CD4-positive, alpha-beta T cell treated with Interleukin-4 for 1 hour (primary cell): ENCODE measurements at places on chromosomes 4 and X.

- no peak for DNase-seq
These were observed 74.7 kb downstream of the LPAR4 start for GRCh38 chrX:78822157-78822690.

DNA sequence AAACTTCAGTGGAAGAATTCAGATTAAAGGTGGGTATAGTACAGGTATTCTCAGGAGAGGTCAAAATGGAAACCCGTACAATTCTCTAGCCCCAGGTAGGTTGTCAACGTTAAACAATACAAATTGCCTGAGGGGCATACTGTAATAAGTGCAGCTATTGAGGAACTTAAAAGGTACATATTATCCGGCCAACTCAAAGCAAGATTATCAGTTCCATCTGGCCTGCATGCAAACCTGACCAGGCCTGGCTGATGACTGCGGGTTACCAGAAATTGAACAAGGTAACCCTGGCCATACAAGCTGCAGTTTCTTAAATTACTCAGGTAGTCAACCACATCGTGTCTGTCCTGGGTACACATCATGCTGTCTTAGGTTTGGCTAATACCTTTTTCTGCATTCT is 12.3 kb upstream of the ZNF630 start:
- DNase-seq: no peak

GRCh38 chr4:189090174-189090814 is 850.4 kb upstream of the FRG1 start:
- DNase-seq: no peak

DNA sequence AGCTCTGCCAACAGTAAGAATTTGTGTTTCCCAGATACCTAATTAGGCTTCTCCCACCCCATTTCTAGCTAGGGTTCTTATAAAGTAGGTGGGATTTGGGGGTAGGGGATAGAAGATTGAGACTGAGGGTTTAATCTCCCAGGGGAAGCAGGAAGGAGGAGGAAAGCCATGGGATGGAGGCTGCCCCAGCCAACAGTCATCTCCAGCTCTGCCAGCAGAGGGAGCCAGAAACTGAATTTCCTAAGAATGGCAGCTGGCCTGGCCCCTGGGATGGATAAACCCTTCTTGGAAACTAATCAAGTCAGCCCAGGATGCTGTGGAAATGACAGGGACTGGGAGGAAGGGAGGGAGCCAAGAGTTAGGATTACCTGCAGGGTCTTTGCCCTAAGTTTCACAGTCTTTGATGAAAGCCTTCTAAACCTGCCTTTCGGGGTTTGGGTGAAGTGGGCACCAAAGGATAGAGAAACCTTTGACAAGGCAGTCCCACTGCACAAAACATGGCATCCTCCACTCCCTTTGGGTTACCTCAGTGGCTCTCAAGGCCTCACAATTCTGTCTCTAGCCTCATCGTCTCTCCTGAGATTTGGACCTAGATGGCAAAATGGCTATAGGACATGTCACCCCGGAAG is 6.7 kb upstream of the ERCC6L start:
- peak; percentile 25 for DNase-seq

DNA sequence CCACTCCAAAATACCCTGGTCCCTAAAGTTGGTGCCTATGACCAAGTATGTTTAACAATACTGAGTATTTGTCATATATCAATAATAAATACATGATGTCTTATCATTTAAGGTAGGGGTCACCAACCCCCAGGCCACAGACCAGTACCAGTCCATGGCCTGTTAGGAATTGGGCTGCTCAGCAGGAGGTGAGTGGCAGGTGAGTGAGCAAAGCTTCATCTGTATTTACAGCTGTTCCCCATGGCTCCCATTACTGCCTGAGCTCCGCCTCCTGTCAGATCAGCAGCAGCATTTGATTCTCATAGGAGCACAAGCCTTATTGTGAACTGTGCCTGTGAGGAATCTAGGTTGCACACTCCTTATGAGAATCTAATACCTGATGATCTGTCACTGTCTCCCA is 126.2 kb downstream of the HNRNPD start:
- no peak for DNase-seq

- no peak for DNase-seq
These were observed 511.6 kb upstream of the PRKX start for GRCh38 chrX:4225086-4225485.

DNA sequence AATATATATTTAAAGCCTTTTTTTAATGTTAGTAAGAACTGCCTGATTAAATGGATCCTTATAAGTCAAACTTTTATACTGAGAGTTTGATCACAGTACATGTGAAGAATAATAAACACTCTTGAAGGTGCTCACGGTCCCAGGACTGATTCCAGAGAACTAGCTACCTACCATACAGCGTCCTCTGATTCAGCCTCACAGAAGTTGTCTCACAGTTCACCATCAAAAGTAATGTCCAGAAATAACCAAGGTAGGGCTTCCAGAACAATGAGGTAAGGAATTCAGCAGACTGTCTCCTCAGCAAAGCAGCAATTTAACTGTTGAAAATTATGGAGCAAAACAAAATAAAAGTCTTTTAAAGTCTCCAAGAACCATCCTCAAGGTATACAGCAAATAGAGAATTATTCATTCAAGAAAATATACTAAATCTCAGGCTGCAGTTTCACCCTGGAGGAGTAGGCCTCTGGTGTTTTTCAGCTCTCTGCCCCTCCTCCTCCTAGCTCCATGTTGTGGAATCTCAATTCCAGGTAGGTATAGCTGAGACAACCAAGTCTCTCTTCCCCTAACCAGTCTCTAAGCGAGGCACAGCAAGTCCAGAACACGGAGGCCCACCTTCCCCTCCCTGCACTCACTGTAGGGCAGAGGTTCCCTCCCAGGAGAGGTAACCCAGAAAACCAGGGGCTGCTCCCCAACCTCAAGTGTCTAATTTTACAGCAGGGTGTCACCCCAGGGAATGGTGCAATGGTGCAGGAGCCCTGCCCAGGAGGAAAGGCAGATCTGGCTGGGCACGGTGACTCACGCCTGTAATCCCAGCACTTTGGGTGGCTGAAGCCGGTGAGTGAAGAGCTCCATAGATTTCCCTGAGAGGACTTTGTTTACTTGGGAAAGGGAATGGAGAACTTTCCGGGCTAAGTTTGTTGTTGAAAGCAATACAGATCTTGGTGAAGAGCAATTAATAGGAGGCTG is 28.6 kb downstream of the FAM241A start:
- no peak for DNase-seq

GRCh38 chr4:48780865-48781214 is 761 bp upstream of the FRYL start:
- DNase-seq: peak; percentile 14

DNA sequence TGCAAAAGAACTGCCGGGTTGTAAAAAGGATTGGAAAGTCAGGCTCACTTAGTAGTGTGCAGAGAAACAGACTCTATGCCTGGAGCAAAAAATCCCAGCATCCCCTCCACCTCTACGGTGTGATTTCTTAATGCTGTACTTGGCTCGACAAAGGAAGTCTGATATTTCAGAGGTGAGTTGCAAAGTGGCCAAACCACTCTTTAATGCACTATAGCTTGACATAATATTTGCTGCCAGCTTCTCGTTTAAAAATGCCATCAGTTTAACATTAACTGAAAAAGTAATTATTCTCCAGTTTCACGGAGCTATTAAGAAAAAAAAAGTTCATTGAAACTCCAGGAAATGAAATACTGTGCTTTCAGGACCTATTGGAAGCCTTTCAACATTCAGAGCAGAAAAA is 448.3 kb upstream of the ZFP42 start:
- DNase-seq: no peak

DNA sequence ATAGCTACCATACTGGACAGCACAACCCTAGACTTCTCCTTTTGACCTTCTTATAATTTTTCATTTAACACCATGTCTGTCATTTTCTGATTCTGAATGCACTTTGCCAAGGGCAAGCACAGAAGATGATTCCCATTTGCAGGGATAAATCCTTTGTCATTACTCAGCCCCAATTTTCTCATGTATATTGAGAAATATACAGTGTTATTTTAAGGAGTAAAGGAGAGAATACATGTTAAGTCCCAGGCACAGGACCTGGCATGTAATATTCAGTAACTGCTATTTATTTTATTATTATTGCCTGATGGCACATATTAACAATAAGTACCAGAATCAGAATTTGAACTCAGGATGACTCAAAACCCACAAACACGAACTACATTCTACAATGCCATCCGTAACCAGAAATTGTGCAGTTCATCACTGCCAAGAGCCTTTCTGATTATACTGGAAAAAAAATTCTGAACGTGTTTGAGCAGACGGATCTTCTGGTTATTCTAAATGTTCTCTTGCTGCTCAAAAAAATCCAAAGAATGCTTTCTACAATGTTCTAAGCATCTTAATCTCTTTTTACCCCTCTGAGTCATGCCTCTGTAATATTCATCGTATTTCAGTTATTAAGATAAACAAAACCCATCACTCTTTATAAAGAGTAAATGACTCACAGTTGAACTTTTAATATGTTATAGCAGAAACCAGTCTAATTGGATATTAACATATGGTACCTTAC is 170.0 kb downstream of the MID1 start:
- no peak for DNase-seq

GRCh38 chr4:162909952-162910351 is 256.7 kb downstream of the NAF1 start:
- no peak for DNase-seq

GRCh38 chr4:16264798-16265197 is 38.5 kb upstream of the TAPT1 start:
- DNase-seq: no peak

DNA sequence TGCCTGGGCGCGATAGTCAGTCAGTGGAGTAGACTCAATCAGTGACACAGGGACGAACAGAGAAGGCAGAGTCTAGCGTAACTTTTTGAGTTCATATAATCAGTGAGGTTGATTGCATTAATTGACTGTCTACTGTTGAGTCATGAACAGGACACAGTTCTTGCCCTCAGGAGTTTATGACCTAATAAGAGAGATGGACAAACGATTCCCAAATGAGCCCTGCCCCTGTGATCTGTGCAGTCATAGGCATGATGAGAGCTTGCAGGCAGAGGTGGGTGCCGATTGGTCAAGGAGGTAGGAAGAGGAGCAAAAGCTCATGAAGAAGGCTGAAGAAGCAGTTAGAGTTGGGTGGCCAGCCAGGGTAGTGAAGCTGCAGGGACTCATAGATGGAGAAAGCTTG is 57.1 kb downstream of the ADD1 start:
- no peak for DNase-seq

GRCh38 chr4:3226467-3226866 is 22.5 kb upstream of the MSANTD1 start:
- peak; percentile 52 for DNase-seq

- no peak for DNase-seq
These were observed 101.9 kb upstream of the SCOC start for GRCh38 chr4:140271553-140271952.

DNA sequence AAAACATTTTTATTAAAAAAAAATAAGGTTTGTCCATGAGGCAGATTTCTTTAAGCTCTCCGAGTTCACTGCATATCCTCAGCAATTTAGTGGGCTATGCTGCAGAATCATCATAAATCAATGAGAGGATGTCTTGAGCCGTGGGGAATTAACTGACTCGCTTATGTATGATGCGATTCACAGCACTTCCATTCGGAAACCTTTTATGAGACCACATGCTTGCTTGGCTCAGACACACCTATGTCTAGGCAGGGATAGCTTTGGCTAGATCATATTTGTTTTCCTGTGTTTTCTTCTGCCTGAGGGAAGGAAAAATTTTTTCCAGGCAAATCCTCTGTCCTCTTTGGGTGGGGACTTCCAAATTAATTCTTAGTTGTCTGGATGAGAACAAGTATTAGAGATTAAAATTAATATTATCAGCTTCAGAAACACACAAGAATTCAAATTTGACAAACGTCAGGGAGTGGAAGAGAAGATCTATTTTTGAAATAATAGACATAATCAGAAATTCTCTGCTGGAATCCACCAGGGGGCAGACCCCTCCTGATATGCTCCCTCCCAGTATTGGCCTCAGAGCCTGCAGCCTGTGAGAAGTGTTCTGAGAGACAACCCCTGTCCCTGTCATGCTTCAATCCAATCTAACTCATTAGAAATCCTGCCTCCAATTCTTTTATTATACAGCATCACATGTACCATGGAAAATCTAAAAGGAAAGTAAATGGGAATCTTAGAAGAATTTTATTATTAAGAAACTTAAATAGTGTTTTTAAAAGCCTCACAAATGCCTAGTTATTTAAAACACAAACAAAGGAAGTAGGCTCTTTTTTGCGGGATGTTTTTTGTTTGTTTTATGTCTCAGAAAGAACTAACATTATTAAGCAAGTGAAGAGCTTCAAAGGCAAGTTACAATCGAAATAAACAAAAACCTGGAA is 345.1 kb upstream of the TACR3 start:
- no peak for DNase-seq

- DNase-seq: no peak
These were observed 73.1 kb downstream of the TIGD2 start for GRCh38 chr4:89184407-89184806.

- no peak for DNase-seq
These were observed 119.0 kb downstream of the GALNTL6 start for GRCh38 chr4:171932238-171932637.
